Neural progenitor cell (in vitro differentiated cells): ENCODE measurements at places on chromosomes 12 and 14. TPM values are rescaled to one million over a fixed set of nuclear protein-coding genes. Genes with fewer than 3 reads are reported as not detected.

DNA sequence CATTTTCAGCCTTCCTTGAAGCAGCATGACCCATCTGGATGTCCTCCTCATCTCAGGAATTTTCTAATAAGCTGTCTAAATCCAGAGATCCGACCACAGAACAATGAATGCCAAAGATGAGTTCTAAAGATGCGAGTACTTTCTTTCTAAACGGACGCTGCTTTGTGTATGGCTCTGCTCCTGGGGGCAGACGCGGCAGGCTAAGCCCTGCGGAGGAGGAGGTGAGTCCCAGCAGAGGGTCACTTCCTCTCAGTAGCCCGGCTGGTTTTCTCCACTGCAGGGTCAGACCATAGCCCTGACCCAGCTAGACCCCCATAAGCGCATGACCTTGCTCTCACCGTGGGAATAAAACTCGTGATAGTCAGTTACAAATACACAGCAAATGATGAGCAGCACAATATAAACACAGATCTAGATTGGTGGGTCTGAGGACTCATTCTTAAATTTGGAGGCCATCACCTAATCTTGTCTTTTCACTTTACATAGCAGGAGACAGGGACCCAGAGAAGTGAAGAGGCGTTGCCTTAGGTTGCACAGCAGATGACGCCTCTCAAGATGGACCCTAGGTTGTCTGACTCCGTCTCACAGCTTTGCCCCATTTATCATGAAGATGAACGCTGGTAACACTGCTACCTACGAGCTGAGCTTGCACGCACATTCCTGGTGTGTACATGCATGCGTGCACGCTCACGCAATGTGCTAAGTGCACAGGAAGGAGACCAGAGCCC is 16.6 kb downstream of the SSH1 start:
- DNase-seq: peak; percentile 48
- H3K27me3 ChIP-seq: no peaks in the 10 kb centered on the region
- H3K4me1 ChIP-seq: peaks cover 21% of the 10 kb centered on the region
- H3K27ac ChIP-seq: no peak overlapping the region

GRCh38 chr14:100784523-100785337 is 41.2 kb upstream of the MEG3 start:
- DNase-seq: no peak
- H3K4me3 ChIP-seq: no peak overlapping the region
- no peaks in the 10 kb centered on the region for H3K36me3 ChIP-seq
- H3K27me3 ChIP-seq: no peaks in the 10 kb centered on the region
- peak overlapping the region; percentile 85 for H3K27ac ChIP-seq

DNA sequence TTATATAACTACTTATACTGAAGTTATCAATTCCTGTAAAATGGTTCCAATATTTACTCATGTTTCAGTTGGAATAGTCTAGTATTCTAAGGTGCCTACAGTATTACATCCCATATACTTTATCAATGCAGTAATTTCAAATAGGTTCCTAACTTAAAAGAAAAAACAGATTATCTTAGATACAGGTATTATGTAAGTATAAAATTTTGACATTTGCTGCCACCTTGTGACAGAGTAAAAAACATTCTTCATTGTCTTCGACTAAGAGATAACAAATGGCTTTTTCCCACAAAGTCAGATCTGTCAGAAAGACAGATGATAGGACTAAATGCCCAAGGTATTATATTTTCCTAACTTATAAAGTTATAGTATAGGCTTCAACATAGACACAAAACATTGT is 78.7 kb downstream of the TXNDC16 start:
- no peak overlapping the region for H3K4me3 ChIP-seq
- H3K27me3 ChIP-seq: no peaks in the 10 kb centered on the region
- peaks cover 8% of the 10 kb centered on the region for H3K36me3 ChIP-seq
- no peaks in the 10 kb centered on the region for H3K4me1 ChIP-seq
- H3K27ac ChIP-seq: no peak overlapping the region

DNA sequence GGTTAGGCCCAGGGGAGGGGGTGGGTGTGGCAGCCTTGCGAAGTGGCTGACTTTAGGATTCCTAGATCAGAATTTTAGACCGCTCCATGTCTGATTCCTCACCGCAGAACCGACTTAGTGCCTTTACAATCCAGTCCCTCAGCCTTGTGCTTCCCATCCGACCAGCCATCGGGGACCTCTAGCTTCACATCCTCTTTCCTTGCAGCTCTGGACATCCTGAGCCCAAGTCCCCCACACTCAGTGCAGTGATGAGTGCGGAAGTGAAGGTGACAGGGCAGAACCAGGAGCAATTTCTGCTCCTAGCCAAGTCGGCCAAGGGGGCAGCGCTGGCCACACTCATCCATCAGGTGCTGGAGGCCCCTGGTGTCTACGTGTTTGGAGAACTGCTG is 557 bp downstream of the COPS7A start:
- DNase-seq: no peak
- no peak overlapping the region for H3K27ac ChIP-seq
- H3K36me3 ChIP-seq: no peaks in the 10 kb centered on the region
- peak overlapping the region; percentile 79 for H3K4me3 ChIP-seq
- H3K4me1 ChIP-seq: peaks cover 7% of the 10 kb centered on the region
- no peaks in the 10 kb centered on the region for H3K27me3 ChIP-seq

GRCh38 chr12:1936406-1937320 is 18.2 kb upstream of the CACNA2D4 start:
- H3K36me3 ChIP-seq: no peaks in the 10 kb centered on the region
- no peaks in the 10 kb centered on the region for H3K27me3 ChIP-seq
- no peak overlapping the region for H3K4me3 ChIP-seq
- no peak overlapping the region for H3K27ac ChIP-seq
- peaks cover 24% of the 10 kb centered on the region for H3K4me1 ChIP-seq
- no peak for DNase-seq

CLECL1 gene
- not detected in 2 replicates for total RNA-seq

LRTM2 gene
- total RNA-seq: 0.09 TPM in 1 of 2 replicates, not detected in the other

- H3K36me3 ChIP-seq: peaks cover 7% of the 10 kb centered on the region
- peak; percentile 61 for DNase-seq
- H3K4me3 ChIP-seq: peak overlapping the region; percentile 100
- H3K27ac ChIP-seq: no peak overlapping the region
- peaks cover 10% of the 10 kb centered on the region for H3K4me1 ChIP-seq
These were observed 1.5 kb downstream of the CALM1 start for GRCh38 chr14:90398315-90398839.

COL2A1 gene
- 69.1 and 330 TPM in 2 replicates for total RNA-seq

DNA sequence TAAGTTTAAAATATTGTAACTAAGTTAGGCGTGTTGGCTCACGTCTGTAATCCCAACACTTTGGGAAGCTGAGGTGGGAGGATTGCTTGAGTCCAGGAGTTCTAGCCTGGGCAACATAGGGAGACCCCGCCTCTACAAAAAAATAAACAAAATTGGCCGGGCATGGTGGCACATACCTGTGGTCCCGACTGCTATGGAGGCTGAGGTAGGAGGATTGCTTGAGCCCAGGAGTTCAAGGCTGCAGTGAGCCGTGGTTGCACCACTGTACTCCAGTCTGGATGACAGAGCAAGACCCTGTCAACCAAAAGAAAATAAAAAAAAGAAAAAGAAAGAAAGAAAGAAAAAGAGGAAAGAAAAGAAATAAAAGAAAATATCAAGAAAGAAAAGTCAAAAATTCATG is 72.5 kb downstream of the TSPAN11 start:
- no peaks in the 10 kb centered on the region for H3K36me3 ChIP-seq
- no peaks in the 10 kb centered on the region for H3K27me3 ChIP-seq
- no peak for DNase-seq
- no peak overlapping the region for H3K27ac ChIP-seq
- H3K4me3 ChIP-seq: no peak overlapping the region

GRCh38 chr12:6700646-6701051 is at the start of gene PIANP:
Gene PIANP (minus strand): TSS chr12:6700815. CDS start chr12:6698061, 2,754 bp downstream.
- H3K4me3 ChIP-seq: peak within 1 kb of the TSS; percentile 96
- no peak within 1 kb of the TSS for H3K27ac ChIP-seq
- no peaks in the 10 kb centered on the region for H3K36me3 ChIP-seq

GRCh38 chr12:89984846-89985245 is 276.2 kb upstream of the ATP2B1 start:
- no peak overlapping the region for H3K4me3 ChIP-seq
- no peaks in the 10 kb centered on the region for H3K36me3 ChIP-seq
- peak; percentile 23 for DNase-seq
- H3K27me3 ChIP-seq: no peaks in the 10 kb centered on the region
- no peak overlapping the region for H3K27ac ChIP-seq
- H3K4me1 ChIP-seq: peaks cover 13% of the 10 kb centered on the region

CCDC198 gene
- total RNA-seq: not detected in 2 replicates

CPNE6 gene
- total RNA-seq: not detected in 2 replicates

GRCh38 chr12:1391722-1392121 is 202.7 kb downstream of the FBXL14 start:
- H3K36me3 ChIP-seq: peaks cover 13% of the 10 kb centered on the region
- H3K27ac ChIP-seq: no peak overlapping the region
- H3K4me3 ChIP-seq: no peak overlapping the region
- H3K4me1 ChIP-seq: no peaks in the 10 kb centered on the region
- no peaks in the 10 kb centered on the region for H3K27me3 ChIP-seq
- DNase-seq: peak; percentile 55

- H3K36me3 ChIP-seq: peaks cover 16% of the 10 kb centered on the region
- peaks cover 31% of the 10 kb centered on the region for H3K4me1 ChIP-seq
- no peak overlapping the region for H3K4me3 ChIP-seq
- no peaks in the 10 kb centered on the region for H3K27me3 ChIP-seq
- DNase-seq: no peak
- peak overlapping the region; percentile 32 for H3K27ac ChIP-seq
These were observed 29.4 kb downstream of the CORO1C start for GRCh38 chr12:108701779-108702441.

SYNDIG1L gene
- 0.40 TPM in 1 of 2 replicates, not detected in the other for total RNA-seq

DNA sequence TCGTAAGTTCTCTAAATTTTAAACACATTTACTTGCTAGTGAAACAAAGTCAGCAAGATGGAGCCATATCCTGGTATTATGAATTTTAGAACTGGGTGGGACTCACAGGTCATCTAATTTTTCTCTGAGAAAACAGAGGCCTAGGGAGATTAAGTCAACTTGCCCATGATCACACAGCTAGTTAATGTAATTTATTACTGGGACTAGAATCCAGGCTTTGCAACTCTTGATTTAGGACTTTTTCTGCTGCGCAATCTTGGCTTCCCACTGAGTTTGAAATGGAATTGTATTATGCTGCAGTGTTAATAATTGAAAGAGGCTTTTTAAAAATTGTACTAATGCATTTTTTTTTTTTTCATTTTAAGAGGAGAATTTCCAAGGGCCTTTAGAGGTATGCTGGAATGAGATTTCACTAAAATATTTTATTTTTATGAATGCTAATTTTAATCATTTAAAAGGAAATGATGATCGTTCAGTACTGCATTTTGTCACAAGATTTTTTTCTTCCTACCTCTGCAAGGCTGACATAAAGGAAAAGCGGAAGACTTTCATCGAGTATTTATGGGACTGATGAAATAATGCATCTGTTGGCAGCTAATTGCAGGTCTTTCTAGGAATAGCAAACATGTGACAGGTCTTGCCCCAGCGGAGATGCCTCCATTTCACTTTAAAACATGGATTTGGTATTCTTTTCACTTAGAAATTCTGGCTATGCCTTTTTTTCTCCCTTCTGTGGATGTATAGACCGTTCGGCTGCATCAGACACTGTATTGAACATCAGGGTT is 9.6 kb downstream of the CRADD start:
- no peak overlapping the region for H3K27ac ChIP-seq
- no peak for DNase-seq
- H3K36me3 ChIP-seq: no peaks in the 10 kb centered on the region
- no peaks in the 10 kb centered on the region for H3K27me3 ChIP-seq

GRCh38 chr14:101150039-101150610 is 246.6 kb upstream of the RTL1 start:
- H3K27me3 ChIP-seq: no peaks in the 10 kb centered on the region
- H3K4me1 ChIP-seq: peaks cover 18% of the 10 kb centered on the region
- H3K4me3 ChIP-seq: no peak overlapping the region
- H3K27ac ChIP-seq: no peak overlapping the region

- peaks cover 9% of the 10 kb centered on the region for H3K4me1 ChIP-seq
- peak overlapping the region; percentile 86 for H3K4me3 ChIP-seq
- DNase-seq: no peak
- H3K27ac ChIP-seq: no peak overlapping the region
- no peaks in the 10 kb centered on the region for H3K27me3 ChIP-seq
- peaks cover 5% of the 10 kb centered on the region for H3K36me3 ChIP-seq
These were observed 628 bp upstream of the LLPH start for GRCh38 chr12:66131067-66131688.

DNA sequence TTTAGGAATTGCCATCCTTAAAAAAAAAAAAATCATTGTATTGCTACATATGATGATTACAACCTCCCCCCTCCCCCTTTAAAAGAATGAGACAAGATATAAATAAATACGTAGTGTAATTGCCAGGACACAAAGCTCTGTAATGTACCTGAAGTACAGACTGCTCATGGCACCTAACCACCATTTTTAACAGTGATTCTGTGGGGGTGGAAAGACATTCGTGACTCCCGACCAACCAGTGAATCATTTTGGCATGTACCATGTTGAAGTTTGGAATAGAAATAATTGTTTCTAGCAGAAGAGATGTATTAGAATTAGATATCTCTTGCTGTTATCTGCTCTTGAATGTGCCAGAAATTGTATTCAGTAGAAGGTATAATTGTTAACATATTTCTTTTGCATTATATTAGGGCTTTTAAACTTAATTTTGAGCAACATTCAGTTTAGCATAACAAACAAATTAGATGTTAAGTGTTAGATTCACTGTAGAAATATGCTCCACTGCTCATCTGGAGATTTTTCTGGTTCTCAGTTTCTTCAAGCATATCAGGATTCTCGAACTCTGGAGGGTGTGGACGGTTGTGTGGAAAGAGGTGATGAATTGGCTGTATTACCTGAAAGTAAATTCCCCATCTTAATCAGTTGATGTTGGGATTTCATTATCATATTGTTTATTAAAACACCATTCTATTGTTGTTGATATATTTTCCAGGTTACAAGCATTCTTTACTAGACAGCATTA is 31.1 kb downstream of the FRS2 start:
- H3K4me3 ChIP-seq: no peak overlapping the region
- H3K4me1 ChIP-seq: no peaks in the 10 kb centered on the region
- H3K27me3 ChIP-seq: no peaks in the 10 kb centered on the region
- no peak overlapping the region for H3K27ac ChIP-seq
- no peak for DNase-seq

DNA sequence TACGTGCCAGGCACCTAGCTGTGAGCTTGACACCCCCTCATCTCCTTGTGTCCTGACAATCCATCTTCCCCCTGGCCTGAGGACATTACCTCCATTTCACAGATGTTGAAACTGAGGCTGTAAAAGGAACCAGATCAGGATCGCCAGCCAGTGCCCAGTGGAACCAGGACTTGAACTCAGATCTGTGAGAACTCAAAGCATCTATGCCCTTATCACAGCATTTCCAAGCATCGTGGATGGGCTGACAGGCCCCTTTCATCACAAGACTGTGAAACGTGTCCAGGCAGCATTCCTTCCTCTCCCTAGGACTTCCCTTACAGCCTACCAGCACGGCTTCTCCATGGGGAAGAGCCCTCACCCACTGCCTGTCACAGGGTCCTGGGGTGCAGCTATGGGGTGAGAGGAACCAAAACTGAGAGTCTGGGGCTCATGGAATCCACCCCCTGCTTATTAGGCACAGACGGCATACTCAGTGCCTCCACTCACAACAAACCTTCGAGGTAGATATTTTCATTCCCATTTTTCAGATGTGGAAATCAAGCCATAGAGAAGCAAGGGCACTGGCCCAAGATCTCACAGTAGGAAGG is 26.9 kb downstream of the CMKLR1 start:
- H3K4me1 ChIP-seq: peaks cover 12% of the 10 kb centered on the region
- no peak overlapping the region for H3K4me3 ChIP-seq
- no peaks in the 10 kb centered on the region for H3K36me3 ChIP-seq
- no peak for DNase-seq
- H3K27ac ChIP-seq: no peak overlapping the region

- no peak overlapping the region for H3K27ac ChIP-seq
- DNase-seq: no peak
- peaks cover 23% of the 10 kb centered on the region for H3K27me3 ChIP-seq
- no peaks in the 10 kb centered on the region for H3K4me1 ChIP-seq
These were observed 6.1 kb upstream of the TMEM30B start for GRCh38 chr14:61287196-61287595.

MAP3K12 gene
- total RNA-seq: 17.2 and 24.5 TPM in 2 replicates

- H3K27me3 ChIP-seq: no peaks in the 10 kb centered on the region
These were observed 939 bp downstream of the NPC2 start for GRCh38 chr14:74491956-74492775.
